ENCODE measurements at places on chromosomes 1 and 21.
A peak's percentile ranks its signal among the peaks of the same experiment; 100 is the strongest.

GRCh38 chr21:38637161-38637560 is 138.9 kb upstream of the ERG start:
- no peak for DNase-seq

DNA sequence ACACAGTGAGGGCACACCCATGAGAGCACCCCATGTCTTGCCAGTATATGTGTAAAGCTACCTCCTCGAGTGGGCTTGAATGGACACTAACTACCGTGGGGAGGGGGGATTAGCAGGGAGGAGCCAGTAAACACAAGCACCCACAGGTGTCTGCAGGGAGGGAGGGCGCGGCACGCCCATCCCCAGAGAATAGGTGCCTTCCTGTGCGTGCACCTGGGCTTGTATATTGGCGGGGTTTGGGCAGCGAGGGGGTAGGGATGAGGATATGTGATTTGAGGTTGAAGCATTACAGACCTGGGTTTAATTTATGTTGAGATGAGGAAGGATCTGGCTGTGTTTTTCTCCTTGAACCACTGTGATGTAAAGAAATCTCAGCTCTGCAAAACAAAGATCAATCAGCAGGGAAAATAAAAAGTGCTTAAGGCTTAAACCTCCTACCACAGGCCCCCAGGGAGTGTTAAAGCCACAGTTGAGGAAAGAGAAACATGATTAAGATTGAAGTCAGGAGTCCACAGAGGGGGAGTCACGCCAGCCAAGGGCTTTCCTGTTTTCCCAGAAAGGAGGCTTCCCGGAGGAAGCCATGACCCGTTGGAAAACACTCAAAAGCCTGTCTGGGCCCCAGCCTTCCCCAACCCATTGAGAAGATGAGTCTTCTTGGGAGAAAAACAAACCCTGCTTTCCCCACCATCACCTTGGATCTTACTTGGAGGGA is 80.0 kb downstream of the CAMK2N1 start:
- peak; percentile 86 for DNase-seq

DNA sequence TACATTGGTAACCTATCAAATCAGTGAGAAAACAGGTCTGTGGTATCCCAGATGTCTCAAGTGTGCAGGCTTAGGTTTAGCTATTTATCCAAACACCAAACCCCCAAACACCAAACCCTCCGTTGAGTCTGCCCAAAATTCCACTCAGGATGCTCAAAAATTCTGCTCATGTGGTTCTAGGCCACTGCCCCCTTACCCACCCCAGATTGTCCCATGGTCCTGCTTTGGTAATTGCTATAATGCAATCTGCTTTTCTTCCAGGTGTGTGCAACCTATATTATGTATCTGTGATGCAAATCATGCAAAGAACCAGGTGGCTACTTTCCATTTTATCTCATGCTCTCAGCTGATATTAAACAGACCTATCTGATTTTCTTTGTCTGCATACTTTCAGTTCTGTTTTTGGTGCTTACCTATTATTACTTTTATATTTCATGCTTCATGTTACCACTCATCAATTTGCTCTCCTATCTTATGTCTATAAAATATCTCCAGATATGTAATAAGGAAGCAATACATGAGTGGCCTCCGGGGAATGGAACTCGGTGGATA is 123.7 kb downstream of the TOMM20 start:
- DNase-seq, result no peak

DNA sequence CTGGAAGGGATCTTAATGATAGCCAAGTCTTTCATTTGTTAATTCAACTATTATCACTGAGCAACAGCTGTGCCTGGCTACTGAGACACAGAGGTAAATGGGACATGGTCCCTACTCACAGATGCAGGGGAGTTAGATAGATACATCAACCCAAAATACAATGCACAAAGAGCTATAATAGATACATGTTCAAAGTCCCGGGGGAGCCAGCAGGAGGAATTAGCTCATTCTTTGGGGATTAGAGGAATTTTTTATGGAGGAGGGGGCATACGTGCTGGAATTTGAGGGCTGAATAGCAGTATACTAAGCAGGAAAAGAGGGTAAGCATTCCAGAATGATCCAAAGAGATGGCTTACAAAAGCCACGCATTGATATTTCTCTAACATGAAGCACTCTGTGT is 34.6 kb downstream of the C8B start:
- no peak for DNase-seq

GRCh38 chr1:116434849-116435248 is 61.8 kb downstream of the ATP1A1 start:
- DNase-seq, result no peak

DNA sequence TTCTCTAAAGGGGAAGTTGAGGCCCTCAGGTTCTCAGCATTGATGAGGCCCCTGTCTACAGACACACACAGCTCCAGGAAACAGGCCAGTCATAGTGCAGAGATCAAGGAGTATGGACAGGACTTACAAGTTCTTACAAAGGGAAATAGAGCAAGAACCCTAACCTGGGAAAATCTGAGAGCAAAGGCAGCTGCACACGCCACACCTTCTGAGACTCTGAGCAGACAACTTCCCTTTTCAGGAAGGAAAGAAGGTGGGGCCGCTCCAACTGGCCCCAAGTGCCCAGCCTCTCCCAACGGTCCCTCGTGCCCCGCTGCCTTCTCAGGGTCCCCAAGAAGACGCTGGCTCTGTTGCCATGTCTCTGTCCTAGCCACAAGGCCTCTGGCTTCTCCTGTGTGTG is 3.6 kb downstream of the NOC2L start:
- DNase-seq, result no peak

- DNase-seq, result peak; percentile 78
These were observed 87.1 kb downstream of the ENAH start for GRCh38 chr1:225565847-225566246.

GRCh38 chr1:205354259-205355074 is 2.3 kb downstream of the KLHDC8A start:
- peak; percentile 69 for DNase-seq

GRCh38 chr1:7130127-7130526 is 344.9 kb downstream of the CAMTA1 start:
- DNase-seq, result no peak

DNA sequence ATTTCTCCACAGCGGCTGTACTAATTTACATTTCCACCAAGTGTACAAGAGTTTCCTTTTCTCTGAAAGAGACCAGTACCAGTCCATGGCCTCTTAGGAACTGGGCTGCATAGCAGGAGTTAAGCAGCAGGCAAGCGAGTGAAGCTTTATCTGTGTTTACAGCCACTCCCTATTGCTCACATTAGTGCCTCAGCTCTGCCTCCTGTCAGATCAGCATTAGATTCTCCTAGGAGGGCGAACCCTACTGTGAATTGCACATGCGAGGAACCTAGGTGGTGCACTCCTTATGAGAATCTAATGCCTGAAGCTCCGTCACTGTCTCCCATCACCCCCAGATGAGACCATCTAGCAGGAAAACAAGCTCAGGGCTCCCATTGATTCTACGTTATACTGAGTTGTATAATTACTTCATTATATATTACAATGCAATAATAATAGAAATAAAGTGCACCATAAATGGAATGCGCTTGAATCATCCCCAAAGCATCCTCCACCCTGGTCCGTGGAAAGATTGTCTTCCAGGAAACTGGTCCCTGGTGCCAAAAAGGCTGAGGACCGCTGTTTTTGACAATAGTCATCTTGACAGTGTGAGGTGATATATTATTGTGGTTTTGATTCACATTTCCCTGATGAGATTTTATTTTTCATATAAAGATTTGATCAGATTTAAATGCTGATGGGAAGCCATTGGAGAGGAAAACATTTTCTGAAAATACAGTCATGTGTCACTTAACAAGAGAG is 45.5 kb upstream of the MRPS6 start:
- DNase-seq, result peak; percentile 36

GRCh38 chr1:42801832-42802473 is 15.0 kb upstream of the ERMAP start:
- DNase-seq, result peak; percentile 86

DNA sequence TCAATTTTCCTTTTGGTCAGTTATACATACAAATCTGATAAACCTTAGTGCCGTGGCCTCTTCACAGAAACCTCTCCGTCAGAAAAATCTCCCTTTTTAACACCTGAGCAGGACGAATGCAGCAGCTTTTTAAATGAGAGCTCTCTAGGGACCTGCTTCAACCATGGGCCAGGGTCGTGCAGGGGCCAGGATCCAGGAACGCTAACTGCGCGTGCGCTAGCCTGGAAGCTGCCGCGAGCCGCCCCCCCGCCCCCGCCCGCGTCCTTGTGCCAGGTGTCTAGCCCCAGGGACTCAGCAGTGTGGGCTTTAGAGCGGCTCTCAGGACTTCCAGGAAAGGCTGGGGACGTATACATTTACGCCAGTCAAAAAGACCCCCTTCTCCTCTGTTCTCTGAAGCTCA is 136.8 kb upstream of the FMN2 start:
- no peak for DNase-seq

DNA sequence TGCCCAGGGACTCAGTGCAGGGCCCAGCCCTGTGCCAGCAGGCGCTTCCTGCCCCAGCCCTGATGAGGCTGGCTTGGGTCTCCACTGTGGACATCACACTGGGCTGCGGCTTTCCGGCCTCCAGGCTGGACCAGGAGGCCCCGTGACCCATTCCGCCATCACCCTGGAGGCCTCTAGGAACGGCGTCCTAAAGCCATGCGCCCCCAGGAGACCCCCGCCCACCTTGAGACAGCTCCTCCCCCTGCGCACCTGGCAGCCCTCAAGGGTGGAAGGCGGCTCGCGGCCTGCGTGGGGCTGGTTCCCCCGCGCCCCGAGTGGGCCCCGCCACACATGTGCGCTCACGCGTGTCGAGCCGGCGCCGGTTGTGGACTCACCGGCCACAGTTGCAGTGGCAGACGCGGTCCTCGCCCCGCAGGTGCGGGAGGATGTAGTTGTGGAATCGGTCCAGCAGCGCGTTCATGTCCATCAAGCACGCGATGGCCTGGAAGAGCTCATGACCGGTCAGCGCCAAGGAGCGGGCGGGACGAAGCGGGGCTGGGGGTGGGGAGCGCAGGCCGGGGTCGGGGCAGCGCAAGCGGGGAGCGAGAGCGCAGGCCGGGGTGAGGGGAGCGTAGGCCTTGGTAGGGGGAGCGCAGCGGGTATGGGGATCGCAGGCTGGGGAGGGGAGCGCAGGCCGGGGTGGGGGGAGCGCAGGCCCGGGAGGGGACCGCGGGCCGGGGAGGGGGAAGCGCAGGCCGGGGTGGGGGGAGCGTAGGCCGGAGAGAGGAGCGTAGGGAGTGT is 924 bp downstream of the TMEM240 start:
- DNase-seq, result peak; percentile 33

GRCh38 chr1:185442050-185442449 is 125.0 kb upstream of the IVNS1ABP start:
- peak; percentile 86 for DNase-seq

DNA sequence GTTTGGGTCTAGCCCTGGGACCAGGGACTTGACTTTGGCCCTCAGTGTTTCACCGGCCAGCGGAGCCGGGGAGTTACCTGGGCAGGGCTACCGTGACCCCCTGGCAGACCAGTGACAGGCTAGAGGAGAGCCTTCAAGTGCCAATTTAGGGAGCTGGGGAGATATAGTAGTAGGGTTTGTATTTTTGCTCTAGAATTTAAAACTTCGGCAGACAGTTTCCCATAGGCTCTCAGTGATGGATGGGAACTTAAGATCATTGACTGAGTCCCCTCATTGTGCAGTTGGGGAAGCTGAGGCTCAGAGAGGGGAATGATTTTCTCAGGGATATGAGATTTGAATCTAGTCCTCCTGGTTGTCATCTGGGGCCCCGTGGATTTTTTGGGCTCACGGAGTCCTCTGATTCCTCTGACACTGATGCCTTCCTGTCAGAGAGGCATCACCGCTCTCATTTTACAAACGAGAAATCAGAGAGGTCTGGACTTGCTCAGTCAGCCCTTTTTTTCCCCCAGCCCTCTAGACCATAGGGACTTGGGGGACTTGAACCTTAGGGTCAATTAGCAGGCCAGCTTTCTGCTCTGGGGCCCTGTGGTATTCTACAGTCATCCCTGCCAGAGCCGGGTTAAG is 58.3 kb upstream of the ACOT11 start:
- DNase-seq, result no peak

DNA sequence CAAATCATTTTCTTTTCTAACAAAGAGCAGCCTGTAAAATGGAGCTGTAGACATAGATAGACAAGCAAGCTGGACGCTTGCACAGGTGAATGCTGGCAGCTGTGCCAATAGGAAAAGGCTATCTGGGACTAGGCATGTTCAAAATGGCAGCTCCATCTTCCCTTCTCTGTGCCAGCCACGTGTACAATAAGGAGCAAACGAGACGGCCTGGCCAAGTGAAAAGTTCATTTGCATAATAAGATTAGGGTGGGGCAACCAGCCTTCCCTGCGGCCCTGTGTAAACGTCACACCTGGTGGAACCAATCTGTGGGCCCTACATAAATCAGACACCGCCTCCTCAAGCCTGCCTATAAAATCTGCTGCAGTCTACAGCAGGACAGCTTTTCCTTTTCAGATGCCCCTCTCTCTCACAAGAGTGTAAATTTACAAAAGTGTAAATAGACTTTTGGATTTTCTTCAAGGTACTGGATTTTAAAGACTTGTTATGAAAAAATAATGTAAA is 16.6 kb upstream of the EDEM3 start:
- no peak for DNase-seq

GRCh38 chr1:206833801-206834200 is 31.6 kb upstream of the IL20 start:
- DNase-seq, result no peak

GRCh38 chr1:229582011-229582694 is 23.6 kb upstream of the ABCB10 start:
- DNase-seq, result no peak

- DNase-seq, result no peak
These were observed 85.0 kb downstream of the GRIK1 start for GRCh38 chr21:29854795-29855194.

GRCh38 chr21:44354775-44355771 is 1.7 kb downstream of the TRPM2 start:
- no peak for DNase-seq

- peak; percentile 48 for DNase-seq
These were observed 253.3 kb downstream of the PLPP3 start for GRCh38 chr1:56326056-56326455.

GRCh38 chr1:161273402-161273801 is 14.9 kb downstream of the PCP4L1 start:
- peak; percentile 10 for DNase-seq

GRCh38 chr1:91151702-91152101 is 129.9 kb upstream of the ZNF644 start:
- no peak for DNase-seq

DNA sequence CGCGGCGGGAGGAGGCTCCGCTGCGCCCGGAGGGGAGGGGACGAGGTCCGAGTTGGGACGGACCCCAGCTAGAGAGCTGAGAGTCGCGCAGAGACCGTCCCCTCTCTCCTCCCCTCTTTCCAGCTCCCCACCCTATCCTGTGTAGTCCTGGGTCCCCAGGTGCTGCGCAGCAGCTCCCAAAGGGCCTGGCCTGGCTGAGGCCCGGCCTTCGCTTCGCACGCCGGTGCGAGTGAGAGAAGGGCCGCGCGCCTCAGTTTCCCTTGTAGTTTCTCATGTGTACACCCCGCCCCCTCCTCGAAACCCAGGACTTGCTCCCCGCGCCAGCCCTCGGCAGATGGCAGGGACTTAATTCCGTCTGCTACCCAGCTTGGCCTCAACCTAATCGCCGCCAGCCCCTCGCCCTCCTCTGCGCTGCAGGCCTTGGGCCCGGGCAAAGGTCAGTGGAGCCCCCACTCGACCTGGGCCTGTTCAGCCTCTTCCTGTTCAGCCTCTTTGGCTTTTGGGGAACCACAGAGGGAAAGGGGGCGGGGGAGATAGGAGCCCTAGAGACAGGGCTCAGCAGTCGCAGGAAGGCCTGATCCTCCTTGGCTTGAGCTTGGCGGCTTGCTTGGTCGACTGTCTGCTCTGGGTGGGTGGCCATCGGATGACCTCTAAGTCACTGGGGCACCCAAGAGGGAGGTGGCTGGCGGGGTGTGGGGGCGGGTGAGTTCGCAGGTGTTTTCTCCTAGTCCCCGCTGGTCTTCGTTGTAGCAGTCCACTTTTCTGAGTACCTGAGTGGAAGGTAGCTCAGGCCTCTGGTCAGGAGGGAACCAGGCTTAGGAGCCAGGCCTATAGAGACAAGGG is 1.0 kb downstream of the ZNF687 start:
- no peak for DNase-seq

Data from AG10803 (cell line).